ENCODE measurements at places on chromosomes 11 and 22. TPM values are rescaled to one million over a fixed set of nuclear protein-coding genes. Genes with fewer than 3 reads are reported as not detected.

DNA sequence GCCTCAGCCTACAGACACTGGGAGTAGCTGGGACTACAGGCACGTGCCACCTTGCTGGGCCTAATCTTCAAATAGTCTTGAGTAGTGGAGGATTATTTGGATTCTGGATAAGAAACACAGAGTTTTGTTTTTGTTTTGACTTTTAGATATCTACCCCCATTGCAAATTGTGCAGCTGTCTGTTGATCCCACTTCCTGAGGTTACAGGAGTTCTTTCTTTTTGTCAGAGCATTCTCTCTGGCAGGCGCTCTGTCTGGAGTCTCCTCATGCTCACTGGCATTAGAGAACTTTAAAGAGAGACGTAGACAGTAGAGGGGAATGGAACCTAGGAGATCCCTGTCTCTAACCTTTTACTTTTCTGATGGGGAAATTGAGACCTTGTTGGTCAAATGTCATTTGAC is 7.8 kb upstream of the ADAMTS8 start:
- no peak for DNase-seq

GRCh38 chr11:29914203-29914930 is 102.5 kb downstream of the KCNA4 start:
- DNase-seq = no peak

DNA sequence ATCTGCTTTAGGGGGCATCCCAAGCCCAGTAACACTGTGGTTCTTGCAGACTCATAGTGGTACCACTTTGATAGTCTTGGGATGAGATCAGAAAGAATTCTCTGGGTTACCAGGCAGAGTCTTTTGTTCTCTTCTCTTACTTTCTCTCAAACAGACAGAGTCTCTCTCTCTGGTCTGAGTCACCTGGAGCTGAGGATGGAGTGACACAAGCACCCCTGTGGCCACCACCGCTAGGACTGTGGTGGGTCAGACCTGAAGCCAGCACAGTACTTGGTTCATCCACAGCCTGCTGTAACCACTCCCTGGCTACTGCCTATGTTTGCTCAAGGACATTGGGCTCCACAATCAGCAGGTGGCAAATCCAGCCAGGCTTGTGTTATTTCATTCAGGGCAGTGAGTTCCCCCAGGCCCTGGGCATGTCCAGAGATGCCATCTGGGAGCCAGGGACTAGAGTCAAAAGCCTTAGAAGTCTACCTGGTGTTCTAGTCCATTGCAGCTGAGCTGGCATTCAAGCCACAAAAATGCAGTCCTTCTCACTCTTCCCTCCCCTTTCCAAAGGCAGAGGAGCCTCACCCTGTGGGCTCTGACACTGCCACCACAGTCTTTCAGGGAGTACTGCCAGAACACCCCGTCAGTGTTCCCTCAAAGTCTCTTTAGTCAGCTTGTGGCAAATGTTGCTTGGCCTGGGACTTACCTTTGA is 29.9 kb downstream of the ENDOD1 start:
- DNase-seq = no peak

DNA sequence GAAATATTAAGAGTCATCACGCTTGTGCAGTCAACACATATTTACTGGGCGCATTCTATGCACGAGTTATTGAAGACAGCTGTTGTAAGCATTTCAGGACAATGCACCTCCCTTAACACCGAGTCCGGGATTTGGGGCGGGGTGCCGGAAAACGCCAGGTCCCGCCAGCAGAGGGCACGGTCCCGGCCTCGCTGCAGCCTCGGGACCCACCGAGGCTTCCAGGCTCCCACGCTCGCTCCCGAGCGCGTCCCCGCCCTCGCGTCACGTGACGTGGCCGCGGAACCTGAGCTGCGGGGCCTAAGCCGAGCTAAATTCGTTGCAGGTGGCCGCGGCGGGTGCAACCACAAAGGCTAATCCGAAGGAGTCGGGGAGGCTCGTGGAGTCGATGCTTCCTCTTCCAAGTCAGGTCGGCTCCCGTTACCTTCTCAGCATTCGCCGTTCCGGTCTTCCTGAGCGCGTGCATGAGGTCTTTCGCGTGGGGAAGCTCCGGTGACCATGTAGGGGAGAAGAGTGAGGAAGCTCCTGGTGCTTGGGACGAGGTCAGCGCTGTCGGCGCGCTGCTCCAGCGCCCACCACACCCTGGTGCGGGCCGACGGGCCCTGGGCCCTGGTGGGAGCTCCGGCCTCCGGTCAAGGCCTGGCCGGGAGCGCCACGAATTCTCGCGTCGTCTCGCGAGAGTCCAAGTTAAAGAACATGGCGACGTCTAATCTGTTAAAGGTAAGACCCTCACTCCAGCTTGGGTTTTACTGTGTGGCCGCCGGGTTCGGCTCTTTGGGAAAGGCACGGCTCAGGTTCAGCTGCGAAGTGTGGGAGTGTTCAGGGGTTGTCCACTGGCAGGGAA is at the start of gene CUL5:
TSS of gene CUL5 (plus strand) at position 243 of the 841 bp plus-strand sequence. CDS start at position 694, 451 bp downstream.
- peak; percentile 83 for DNase-seq

DNA sequence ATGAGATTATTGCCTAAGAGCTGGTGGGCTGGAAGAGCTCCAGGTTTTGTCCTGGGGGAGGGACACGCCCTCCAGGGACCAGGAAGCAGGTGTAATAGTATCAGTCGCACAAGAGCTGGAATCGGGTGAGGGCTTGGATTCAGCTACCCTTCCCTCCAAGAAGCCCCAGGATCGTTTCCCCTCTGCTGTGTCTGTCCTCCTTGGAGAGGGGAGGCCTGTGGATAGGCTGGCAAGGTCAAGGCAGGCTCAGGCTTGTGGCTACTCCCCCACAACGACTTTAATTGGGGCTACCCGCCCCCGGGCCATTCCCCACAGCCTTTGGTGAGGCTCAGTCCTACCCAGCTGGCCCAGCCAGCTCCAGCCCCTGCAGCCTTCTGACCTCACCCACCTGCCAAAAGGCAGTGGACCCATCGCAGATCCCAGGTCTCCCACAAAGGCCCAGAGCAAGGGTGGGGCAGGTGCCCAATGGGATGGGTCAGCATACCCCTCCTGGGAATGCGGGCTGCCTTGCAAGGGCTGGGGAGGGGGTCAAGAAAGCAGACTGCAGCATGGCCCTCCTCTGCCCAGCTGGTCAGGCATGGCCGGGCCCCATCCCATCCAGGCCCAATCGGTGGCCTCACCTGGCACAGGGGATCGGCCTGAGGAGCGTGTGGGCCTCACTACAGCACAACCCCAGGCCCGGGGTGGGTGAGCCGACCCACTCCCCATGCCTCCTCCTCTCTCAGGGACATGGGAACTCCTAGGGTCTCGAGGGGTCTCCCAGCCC is 1.0 kb downstream of the CTSD start:
- no peak for DNase-seq

DNA sequence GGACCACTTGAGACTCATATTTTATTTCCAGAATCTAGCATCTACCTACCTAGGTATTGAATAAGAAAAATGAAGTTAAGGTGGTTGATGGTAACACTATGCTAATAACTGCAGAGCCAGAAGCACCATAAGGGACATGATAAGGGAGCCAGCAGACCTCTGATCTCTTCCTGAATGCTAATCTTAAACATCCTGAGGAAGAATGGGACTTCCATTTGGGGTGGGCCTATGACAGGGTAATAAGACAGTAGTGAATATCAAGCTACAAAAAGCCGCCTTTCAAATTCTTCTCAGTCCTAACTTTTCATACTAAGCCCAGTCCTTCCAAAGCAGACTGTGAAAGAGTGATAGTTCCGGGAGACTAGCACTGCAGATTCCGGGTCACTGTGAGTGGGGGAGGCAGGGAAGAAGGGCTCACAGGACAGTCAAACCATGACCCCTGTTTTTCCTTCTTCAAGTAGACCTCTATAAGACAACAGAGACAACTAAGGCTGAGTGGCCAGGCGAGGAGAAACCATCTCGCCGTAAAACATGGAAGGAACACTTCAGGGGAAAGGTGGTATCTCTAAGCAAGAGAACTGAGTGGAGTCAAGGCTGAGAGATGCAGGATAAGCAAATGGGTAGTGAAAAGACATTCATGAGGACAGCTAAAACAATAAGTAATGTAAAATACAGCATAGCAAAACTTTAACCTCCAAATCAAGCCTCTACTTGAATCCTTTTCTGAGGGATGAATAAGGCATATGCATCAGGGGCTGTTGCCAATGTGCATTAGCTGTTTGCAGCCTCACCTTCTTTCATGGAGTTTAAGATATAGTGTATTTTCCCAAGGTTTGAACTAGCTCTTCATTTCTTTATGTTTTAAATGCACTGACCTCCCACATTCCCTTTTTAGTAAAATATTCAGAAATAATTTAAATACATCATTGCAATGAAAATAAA is 2.1 kb downstream of the HBB start:
- no peak for DNase-seq

DNA sequence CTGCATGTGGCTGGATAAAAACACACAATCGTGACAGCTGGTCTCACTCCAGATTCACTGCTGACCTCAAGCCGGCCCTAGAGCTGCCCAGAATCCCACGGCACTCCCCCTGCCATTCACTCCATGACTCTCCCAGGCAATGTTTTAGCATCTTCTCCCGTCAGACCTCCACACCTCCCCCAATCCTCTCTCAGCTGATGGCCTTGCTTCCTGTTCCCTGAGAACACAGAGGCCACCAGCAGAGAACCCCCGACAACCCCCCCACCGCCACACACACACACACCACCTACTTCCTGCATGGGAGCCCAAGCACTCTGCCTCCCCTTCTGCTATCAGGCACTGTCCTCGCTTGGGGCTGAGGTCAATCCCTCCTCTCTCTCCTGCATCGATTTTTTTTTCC is 9.3 kb downstream of the TNKS1BP1 start:
- no peak for DNase-seq

- no peak for DNase-seq
Observed at GRCh38 chr11:101955701-101956100, 39.4 kb upstream of the ANGPTL5 start.

- DNase-seq = no peak
Observed at GRCh38 chr22:35306350-35306967, 6.8 kb downstream of the TOM1 start.

- DNase-seq = no peak
Observed at GRCh38 chr22:31637891-31638618, 24.0 kb downstream of the PISD start.

DNA sequence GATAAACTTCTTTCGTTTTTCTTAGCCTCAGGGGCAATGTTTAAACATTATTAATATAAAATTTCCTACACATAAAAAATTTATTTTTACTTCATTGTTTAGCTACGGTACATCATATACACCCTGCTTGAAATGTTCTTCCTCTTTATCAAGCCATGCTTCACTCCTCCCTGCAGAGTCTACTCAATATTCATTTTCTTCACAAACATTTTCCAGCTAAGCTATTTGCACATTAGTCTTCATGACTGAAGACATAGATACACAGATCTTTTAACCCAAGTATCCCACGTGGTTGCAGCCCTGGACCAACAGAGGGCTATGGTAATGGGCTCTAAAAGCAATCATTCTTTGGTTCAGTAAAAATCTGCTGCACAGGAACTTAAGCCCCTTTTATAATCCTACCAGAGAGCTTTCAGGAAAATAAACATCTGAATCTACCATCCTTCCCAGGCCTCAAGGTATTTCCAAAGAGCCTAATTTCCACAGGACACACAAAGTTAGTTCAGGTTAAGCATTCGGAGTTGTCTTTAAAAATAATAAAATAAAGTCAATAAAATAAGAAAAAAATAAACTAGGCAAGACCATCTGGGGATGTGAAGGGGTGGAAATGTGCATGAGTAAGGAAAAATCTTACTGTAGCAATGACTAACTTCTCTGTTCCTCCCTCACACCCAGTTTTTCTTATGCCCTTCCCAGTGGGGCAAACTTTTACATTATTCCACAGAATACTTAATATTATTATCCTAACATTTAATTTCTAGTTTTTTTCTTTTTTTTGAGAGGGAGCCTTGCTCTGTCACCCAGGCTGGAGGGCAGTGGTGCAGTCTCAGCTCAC is 21.6 kb upstream of the OR6X1 start:
- no peak for DNase-seq

- no peak for DNase-seq
Observed at GRCh38 chr22:19812910-19813309, 41.8 kb downstream of the GNB1L start.

GRCh38 chr11:115503886-115504275 is 334 bp downstream of the CADM1 start:
- DNase-seq = no peak

- DNase-seq = no peak
Observed at GRCh38 chr11:117851852-117852251, 24.6 kb downstream of the FXYD6 start.

- no peak for DNase-seq
Observed at GRCh38 chr11:10377183-10377582, 72.3 kb downstream of the ADM start.

GRCh38 chr22:42065438-42066125 is 5.0 kb downstream of the NAGA start:
- no peak for DNase-seq

GRCh38 chr11:127678631-127679030 is 678.1 kb upstream of the KIRREL3 start:
- DNase-seq = no peak

- no peak for DNase-seq
Observed at GRCh38 chr22:23234409-23235161, 54.3 kb downstream of the BCR start.

DNA sequence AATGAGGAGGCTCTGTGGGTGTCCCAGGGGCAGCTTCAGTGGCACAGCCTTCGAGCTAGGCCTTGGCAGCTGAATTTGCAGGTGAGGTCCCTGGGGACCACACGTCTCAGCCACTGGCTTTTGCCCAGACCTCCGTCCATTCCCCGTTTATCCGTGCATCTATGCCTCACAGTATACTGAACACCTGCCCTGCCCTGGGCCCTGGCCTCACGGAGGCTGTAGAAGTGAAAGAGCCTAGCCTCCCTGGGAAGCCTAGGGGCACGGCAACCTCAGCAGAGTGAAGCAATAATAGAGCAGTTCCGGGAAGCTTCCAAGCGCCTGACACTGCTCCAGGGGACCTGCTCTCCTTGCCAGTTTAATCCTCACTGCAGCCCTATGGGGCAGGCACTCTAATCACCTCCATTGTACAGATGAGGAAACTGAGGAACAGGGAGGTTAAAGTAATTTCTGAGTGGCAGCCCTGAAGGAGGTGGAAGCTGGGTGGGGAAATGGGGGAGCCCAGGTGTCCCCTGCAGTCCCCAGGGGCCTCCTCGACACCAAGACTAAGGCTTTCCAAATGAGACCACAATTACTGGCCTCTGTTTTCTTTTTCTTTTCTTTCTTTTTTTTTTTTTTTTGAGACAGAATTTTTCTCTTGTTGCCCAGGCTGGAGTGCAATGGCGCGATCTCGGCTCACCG is 2.7 kb upstream of the NFAM1 start:
- DNase-seq = no peak

HBB gene
- polyA plus RNA-seq = 0.22 TPM

ISX gene
- not detected for polyA plus RNA-seq

P2RY6 gene
- polyA plus RNA-seq = not detected

OR4C46 gene
- polyA plus RNA-seq = not detected

LTBP3 gene
- 25.3 TPM for polyA plus RNA-seq

TCN2 gene
- 9.1 TPM for polyA plus RNA-seq

VPREB3 gene
- polyA plus RNA-seq = not detected

KIAA1671 gene
- 0.02 TPM for polyA plus RNA-seq

MPEG1 gene
- not detected for polyA plus RNA-seq
